Activated gamma-delta T cell (primary cell): ENCODE measurements at places on chromosomes 13 and 19.

GRCh38 chr13:70630247-70630646 lies 522.0 kb upstream of the KLHL1 start:
- no peak for DNase-seq

DNA sequence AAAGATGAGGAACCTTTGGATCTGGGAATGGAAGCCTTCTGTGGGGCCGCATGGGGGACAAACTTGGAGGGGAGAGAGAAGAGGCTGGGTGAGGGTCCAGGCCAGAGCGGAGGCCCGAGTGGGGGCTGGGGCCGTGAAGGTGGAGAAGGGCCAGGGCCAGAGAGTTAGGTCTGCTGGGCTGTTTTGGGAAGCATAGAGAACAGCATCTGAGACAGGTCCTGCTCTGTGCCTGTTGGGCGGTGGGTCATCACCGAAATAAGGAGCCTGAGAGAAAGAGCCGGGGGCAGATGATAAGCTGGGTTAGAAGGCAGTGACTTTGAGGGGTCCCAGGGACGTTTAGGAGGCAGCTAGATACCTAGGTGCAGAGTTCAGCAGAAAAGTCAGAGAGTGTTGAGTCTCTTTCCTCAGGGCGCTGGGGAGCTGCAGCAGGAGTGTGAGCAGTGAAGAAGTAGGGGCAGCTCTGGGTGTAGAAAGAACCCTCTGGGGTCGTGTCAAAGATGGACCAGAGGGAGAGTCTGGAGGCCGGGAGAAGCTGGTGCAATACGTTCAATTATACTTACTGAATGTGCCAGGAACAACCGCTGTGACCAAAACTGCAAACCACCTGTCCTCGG lies 2.7 kb downstream of the SPACA6 start:
- no peak for DNase-seq

DNA sequence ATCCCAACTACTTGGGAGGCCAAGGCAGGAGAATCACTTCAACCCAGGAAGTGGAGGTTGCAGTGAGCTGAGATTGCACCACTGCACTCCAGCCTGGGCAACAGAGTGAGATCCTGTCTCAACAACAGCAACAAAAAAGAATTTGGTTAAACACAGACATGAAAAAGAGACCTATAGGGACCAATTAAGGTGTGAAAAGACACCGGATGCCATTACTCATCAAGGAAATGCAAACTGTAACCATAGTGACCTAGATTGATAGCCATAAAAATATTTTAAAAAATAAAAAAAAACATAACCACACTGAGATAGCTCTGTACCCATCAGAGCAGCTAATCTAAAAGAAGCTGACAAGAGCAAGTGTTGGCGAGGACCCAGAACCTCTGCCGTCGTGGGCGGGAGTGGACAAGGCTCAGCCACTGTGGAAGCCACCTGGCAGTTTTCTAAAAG lies 37.1 kb upstream of the ISYNA1 start:
- no peak for DNase-seq

- peak; percentile 65 for DNase-seq
Measured at GRCh38 chr19:32345261-32346207, at the start of gene ZNF507. TSS of gene ZNF507 (plus strand) at chr19:32345610. CDS start at chr19:32352831, 7,221 bp downstream.

DNA sequence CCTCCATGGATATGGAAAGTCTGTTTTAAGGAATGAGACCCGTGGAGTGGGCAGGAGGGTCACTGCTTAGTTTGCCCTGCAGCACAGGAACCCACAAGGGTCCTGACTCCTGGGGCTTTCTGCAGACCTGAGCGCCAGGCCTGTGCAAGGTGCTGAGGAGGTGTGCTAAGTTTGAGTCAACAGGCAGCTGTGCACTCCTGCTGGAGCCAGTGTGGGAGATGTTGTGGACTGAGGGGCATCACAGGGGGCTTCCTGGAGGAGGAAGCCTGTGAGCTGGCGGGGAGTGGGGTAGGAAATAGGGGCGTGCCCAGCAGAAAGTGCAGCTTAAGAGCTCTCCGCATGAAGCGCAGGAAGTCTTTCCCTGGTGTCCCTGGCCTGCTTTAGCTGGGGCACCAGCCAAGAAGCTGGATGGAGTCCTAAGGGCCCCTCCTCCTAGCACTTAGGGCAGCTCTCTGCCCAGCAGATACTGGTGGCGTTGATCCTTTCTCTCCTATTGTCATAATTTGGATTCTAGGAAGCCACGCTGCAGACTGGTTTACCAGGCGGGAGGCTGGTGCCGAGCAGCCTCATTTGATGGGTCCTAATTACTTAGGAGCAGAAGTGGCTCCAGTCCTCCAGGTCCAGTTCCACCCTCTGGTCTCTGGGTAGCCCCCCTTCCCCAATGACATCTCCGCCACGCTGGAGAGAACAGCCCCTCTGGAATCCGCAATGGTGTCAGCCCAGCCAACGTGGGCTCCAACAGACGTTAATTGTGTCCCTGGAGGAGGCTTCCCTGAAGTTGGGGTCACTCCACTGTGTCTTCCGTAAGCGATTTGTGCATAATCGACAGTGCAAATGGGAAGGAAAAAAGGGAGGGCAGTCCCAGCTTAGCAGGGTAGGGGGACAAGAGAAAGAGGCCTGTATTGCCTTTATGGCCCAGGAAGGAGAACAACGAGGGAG lies 309.2 kb downstream of the ZNF536 start:
- DNase-seq, result no peak

- no peak for DNase-seq
Measured at GRCh38 chr19:40438284-40438683, 5.9 kb downstream of the SERTAD3 start.

GRCh38 chr13:50365408-50366391 lies 350.5 kb downstream of the KCNRG start:
- no peak for DNase-seq

DNA sequence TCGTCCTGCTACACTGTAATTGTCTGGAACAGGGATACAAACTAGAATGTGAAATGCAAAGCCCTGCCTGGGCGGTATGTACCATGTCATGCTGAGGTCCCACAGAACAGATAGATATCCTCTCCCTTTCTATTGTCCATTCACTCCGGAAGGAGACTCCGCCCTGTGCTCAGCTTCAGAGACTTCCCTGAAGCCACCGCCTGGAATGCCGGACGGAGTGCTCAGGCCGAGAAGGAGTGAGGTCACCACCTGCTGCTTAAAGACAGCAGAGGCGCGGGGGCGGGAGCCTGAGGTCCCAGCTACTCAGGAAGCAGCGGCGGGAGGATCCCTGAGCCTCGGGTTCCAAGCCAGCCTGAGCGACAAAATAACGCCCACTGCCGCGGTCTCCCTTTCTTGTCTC lies 890 bp upstream of the ZNF611 start:
- DNase-seq, result no peak

GRCh38 chr19:50658441-50659317 lies 9.4 kb downstream of the C19orf81 start:
- DNase-seq, result no peak

DNA sequence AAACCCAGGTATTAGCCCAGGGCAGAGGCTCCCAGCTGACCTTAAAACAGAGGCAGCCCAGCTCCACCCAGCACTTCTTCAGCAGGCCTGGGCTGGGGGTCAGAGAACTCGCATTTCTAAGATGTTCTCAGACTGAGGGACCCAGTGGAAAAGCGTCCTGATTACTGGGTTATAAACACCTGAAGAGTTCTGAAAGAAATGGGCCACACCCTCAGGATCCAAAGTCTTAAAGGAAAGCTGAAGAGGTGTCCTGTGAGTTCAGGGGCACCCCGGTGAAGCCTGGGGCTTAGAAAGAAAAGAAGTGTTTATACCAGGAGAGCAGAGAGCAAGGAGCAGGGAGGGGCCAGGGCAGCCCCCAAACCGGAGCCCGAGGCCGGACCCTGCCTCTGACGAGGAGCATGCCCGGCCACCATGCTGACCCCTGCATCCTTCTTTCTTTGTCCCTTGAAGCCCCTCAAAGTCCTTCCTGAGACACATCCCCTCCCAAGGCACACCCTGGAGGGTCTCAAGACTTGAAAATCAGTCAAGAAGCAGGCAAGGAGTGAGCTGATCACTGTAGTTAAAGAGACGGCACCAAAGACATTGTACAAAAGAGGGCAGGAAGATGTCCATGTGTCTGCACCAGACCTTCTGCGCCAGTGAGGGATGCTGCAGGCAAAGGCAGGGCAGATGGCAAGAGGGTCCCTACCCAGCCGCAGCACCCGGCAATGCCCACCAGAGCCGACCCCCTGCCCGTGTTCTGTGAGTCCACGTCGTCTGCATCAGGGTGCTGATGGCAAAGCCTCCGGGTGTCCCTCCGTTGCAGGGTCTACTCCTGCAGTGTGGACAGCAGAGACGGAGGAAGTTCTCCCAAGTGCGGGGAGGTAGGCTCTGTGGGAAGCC lies 10.6 kb upstream of the RAB20 start:
- no peak for DNase-seq

DNA sequence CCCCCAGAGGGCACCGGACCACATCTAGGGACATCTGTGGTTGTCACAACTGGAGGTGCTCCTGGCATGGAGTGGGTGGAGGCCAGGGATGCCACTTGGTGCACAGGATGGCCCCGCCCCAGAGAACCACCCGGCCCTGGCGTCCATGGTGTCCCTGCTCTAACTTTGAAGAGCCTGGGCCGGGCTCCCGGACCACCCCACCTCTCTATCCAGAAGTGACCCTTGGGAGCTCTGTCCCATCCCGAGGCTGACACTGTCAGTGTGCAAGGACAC lies 22.9 kb upstream of the MYDGF start:
- no peak for DNase-seq

GRCh38 chr13:23243066-23243465 lies 62.3 kb downstream of the SGCG start:
- no peak for DNase-seq

GRCh38 chr19:29550896-29551295 lies 25.1 kb downstream of the VSTM2B start:
- DNase-seq, result no peak

DNA sequence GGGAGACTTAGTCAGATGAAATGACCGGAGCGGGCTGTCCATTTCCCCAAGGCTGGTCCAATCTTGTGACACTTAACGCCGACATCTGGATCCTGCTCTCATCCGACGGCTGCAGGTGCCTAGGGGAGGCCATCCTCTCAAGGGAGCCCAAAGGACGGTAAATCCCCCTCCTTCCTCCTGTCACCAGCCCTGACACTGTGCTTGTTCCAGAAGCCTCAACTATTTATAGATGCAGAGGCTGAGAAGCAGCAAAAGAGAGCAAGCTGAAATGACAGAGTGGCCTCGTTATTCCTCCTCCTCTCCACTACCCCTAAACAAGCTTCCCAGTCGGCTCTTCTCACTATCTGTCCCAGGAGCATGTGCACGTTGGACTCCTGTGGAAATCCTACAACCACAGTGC lies 533.7 kb downstream of the LIG4 start:
- no peak for DNase-seq

DNA sequence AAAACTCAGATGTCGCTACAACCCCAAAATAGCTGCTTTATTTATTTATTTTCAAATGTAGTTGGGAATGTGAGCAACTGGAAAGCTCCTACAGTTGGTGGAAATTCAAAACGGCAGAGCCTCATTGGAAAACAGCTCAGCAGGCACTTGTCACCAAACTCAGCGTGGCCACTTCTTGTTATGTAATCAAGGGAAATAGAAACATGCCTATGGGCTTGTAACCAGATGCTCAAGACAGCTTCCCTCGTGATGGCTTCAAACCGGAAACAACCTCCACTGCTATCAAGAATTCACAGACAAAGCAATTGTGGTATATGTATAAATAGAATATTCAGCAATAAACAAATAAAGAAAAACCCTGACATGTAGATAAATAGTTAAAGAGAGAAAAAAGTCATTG lies 627.8 kb upstream of the SLC10A2 start:
- DNase-seq, result no peak

- peak; percentile 3 for DNase-seq
Measured at GRCh38 chr13:53921473-53921872, 892.9 kb downstream of the OLFM4 start.

DNA sequence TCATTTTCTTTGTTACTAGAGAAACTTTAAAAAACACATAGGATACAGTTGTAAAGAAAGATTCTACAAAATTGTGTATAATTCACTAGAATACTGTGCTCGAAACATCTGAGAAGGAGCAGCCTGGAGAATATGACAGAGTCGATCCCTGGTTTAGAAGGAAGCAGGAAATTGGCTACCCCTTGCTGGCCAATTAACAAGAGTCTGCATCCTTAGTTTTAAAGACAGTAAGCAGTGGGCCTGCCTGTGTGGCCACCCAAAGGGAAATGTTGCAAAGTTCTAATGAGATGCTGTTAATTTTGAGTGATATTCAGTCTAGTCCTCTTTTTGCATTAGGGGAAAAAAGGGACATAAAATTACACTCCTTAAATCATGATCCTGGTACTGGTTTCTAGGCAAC lies 988.6 kb downstream of the PCDH17 start:
- DNase-seq, result no peak

GRCh38 chr13:28535734-28536133 lies 40.8 kb upstream of the FLT1 start:
- DNase-seq, result no peak

GRCh38 chr13:59566561-59566960 lies 597.2 kb downstream of the DIAPH3 start:
- no peak for DNase-seq

DNA sequence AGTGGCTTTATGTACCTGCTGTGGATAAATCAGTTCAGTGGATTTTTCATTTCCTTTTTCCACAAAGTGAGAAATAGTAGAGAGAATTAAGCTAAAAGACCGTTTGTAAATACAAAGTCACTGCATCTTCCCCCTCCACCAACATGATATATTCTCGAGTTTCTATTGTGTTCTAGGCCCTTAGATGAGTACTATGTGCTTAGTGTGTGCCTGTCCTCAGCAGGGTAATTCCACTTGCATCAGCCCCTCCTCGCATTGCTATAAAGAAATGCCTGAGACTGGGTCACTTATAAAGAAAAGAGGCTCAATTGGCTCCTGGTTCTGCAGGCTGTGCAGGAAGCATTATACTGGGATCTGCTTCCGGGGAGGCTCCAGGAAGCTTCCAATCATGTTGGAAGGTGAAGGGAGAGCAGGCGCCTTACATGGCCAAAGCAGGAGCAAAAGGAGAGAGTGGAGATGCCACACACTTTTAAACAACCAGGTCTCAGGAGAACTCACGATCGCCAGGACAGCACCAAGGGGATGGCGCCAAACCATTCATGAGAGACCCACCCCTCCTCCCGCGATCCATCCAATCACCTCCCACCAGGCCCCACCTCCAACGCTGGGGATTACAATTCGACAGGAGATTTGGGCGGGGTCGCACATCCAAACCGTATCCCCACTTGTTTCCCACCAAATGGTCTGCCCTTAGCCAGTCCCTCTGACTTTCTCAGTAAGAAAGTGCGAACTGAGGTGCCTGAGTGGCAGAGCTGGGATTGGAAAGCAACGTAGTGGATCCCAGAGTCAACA lies 102.3 kb upstream of the ABCC4 start:
- DNase-seq, result no peak

DNA sequence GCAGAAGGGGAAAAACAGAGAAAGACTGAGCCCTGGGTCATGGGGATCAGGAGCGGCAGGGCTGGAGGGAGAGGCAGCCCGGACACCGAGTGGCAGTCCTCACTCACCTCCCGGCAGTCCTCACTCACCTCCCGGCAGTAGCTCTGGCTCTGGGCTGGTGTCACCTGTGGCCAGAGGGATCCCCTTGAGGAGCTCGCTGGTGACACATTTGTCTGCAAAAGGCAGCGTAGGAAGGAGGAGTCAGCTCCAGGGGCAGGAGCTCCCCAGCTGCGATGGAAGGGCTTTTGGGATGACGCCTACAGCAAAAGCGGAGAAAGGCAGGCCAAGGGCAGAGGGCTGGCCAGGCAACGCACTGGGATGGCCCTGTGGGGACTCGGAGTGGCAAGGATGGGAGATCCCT lies 739 bp downstream of the EIF3G start:
- DNase-seq, result no peak
